ENCODE measurements at places on chromosomes 1 and 21.

DNA sequence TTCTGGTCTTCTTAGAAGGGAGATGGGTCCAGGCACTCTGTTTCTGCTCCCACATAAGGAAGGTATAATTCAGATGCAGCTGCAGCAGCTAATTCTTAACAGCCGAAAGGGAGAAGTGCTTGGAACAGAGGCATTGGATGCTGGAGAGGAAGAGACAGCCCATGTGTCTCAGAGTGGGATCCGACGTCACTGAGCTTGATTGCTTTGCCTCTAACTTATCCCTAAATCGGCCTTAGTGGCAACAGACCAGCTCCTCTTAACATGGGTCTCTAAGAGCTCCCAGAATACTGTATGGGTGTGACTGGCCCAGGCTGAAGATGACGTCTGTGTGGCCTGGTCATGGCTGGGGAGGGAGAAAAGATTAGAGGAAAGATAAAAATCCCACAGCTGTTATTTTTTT lies 40.7 kb upstream of the KCND3 start:
- DNase-seq, result no peak

- no peak for DNase-seq
Measured at GRCh38 chr1:232766241-232766890, 38.9 kb upstream of the MAP10 start.

DNA sequence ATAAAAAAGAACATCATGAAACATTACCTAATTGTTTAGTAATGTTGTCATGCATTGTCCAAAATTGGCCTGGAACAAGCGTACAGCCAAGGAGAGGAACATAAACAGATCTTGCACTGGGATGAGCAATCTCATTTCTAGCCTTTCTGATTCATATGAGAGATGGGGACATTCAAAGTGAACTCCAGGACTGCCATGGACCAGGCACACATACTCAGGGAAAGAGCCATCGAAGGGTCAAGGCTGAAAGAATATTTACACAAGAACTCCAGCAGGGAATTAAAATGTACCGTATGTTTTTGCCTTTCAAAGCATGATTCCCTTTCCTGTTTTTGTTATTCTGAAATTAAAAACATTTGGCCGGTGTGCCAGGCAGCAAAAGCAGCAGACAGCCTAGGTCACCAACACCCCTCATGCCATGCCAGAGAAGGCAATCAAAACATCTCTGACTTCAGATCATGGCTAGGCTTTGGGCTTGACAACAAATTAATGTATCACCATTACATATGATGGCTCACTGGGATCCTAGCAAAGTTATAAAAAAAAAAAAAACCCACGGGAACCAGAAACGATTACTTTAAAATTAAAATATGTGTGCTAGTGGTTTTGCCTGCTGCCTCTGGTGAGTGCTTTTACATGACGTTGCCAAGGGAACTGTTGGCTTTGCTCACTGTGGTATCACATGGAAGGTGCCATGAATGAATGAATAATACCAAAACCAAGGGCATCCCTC lies 159.8 kb downstream of the TGFBR3 start:
- no peak for DNase-seq

DNA sequence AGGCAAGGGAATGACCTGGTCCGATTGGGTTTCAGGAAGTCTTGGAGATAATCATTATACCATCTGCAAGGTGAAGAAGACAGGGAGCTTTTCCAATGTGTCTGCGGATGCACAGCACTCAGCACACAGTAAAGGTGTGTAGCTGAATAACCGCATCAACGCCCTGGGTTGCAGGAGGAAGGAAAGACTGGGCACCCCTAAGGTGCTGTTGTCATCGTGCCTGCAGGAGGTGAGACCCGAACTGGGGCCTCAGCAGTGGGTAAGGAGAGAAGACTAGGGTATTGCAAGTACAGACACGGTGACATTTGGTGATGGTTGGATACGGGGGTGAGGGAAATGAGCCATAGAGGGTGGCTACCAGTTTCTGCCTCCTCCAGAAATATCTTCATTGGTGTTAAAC lies 1.1 kb upstream of the TRIM62 start:
- DNase-seq, result no peak

GRCh38 chr1:151535326-151536271 lies 4.5 kb upstream of the TUFT1 start:
- no peak for DNase-seq

DNA sequence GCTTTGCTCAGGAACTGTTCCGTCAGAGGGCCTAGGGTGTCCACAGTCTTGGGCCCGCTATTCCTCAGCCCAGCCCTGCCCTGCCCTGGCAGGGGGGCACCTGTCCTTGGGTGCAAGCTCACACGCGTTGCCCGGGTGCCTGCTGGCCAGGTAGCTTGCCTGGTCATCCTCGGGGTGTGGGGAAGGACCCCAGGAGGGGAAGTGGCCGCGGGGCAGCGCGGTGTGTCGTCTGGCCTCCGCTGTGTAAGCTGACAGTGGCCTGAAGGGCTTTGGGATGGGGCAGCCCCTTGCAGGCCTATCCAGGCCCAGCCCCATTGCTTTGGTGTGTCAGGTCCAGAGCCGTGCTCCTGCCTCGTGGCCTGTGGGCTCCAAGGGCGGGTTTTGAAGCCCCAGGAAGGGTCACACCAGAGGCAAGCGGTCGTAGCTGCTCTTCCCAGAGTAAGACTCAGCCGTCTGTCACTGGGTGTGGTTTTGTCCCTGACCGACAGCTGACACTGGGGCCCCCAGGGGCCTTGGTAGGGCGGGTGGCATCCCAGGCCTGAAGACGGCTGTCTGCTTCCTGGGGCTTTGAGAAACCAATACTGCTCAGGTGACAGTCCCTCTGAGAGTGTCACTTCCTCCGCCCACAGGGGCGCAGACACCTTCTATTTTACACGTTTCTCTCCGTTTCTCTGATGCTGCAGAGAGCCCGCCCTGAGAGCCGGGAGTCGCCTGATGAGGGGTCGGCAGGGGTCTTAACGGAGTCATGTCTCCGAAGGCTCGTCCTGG lies 72.1 kb downstream of the SKI start:
- no peak for DNase-seq

DNA sequence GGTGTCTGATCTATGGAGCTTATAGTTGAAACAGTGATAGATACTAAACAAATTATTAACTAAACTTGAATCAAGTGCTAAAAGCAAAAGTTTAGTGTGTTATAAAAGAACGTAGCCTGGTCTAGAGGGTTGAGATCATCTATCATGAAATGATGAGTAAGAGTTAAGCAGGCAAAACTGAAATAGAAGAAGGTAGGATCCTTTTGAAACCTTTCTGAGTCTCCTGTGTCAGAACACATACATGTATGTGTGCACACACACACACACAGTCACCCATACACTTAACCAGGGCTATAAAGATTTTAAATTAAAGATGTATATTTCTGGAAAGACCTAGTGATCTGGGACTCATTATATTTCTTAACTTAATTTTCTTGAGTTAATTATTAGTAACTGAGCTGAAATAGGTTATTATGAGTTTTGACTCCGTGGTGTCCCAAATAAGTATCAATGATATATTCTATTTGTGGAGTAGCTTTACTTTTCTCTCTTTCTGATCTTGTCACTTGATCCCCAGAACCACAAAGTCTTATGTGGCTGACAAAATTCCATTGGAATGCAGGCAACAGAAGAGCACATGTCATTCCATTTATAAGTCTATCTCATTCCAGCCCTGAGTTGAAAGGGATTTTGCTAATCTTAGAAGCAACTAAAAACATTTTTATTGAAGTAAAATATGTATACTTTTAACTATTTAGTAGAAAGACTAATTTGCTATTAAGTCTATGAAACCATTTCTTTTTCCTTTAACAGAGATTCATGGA lies 70.7 kb downstream of the PRRX1 start:
- no peak for DNase-seq
